ENCODE measurements at places on chromosomes 16 and 17. TPM values are rescaled to one million over a fixed set of nuclear protein-coding genes. Genes with fewer than 3 reads are reported as not detected.

The KIF2B gene
- not detected for total RNA-seq

The CKLF gene
- 54.7 TPM for total RNA-seq

The TBKBP1 gene
- total RNA-seq: 5.5 TPM

The NPIPA5 gene
- 3.9 TPM for total RNA-seq

The TNP2 gene
- total RNA-seq: not detected

The MYH8 gene
- total RNA-seq: 69.6 TPM

The GFAP gene
- total RNA-seq: 0.53 TPM

DNA sequence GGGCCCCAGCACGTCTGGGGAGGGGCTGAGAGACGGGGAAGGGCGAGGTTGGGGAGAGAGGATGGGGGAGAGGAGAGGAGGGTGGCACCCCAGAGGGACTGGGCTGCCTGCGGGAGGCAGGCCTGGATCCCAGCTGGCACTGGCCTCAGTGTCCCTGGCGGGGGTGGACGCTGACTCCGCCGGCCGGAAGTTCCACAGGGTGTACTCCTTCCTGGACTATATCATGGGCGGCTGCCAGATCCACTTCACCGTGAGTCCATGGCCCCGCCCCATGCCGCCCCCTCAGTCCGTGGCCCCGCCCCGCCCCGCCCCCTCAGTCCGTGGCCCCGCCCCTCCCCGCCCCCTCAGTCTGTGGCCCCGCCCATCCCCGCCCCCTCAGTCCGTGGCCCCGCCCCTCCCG lies 11.3 kb downstream of the CPNE7 start:
- no peak for DNase-seq

- no peak for DNase-seq
Measured at GRCh38 chr17:6556121-6557039, at the start of gene PITPNM3. Gene PITPNM3, minus strand, starts transcription at chr17:6556555. Its CDS starts 149 bp downstream, at chr17:6556406.

- no peak for DNase-seq
Measured at GRCh38 chr17:76682296-76682695, 28.5 kb downstream of the MXRA7 start.

- no peak for DNase-seq
Measured at GRCh38 chr16:89325861-89326471, 108.5 kb downstream of the ZNF778 start.

GRCh38 chr16:89912143-89912542 lies 6.5 kb upstream of the MC1R start:
- no peak for DNase-seq

DNA sequence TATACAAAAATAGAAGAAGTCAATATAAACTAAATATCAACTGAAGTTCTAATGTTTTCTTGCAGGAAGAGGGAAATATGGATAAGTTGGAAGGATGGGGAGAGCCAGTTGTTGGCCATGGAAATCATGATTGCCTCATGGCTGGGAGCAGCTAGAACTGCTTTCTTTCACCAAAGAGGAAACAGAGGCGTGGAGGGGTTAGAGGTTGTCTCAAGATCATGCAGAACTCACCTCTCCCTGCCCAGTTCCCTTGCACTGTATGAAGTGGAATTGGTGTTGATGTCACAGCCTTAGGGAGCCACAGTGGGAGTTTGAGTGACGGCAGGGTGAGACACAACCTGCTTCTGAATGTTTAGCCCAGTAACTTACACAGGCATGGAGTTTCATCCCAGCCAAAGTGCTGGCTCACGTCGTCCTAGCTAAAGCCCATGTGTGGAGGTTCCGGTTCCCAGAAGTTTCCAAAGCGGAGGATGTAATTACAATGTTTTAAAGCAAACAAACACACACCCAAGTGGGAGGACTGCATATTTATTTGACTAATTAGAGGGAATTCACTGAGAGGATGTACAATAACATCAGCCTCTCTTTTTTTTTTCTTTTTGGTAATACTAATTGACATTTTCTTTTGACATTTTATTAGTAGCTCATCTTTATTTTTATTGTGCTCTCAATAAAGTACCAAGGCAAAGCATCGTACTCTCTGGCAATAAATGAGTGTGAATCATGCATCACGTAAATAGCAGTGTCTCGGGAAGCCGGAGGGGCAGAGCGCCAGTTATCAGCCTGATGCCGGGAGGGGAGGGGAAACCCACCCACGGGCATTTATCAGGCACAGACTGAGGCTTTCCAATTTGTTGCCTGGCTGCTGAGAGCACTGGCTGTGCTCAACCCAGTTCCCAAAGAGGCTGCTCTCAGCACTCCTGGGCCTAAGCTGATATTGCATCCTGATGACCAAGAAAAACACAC lies 118.7 kb upstream of the CDH5 start:
- no peak for DNase-seq

GRCh38 chr17:40313668-40314583 lies 4.9 kb downstream of the RARA start:
- DNase-seq: no peak

GRCh38 chr17:21089145-21089544 lies 37.6 kb upstream of the DHRS7B start:
- DNase-seq: no peak

DNA sequence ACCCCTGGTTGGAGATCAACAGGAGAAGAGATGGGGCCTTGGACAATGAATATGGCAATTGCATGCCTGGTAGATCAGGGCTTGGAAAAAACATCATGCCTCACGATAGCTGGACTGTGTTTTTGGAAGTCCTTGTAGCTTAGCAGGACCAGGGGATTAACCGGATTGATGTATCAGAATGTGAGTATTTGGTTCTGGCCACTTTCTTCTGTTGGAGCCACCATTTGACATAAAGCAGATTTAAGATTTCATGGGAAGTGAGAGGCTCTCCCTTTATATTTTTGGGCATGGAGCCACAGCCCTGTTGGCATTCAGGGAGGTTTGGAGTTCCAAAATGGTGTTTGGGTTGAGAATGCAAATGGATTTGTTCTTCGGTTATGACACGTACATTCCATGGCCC lies 424.7 kb upstream of the MAF start:
- no peak for DNase-seq

DNA sequence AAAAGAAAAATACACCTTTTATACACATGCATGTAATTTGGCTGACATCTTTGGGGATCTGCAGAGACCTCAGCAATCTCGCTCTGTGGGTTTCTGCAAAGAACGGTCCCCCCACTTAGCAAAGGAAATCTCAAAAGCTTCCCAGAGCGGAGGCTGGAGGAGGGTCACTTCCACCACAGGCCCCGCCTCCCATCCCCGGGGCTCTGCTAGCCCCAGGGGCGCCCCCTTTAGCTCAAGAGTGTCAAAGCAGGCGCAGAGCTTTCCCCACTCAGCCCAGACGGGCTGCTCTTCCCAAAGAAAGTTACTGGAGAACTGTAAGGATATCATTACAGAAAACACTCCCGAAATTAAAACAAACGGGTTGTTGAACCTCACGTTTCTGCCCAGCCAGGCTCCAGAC lies 11.4 kb downstream of the SLC13A5 start:
- no peak for DNase-seq

GRCh38 chr17:50830352-50830751 lies 5.0 kb upstream of the WFIKKN2 start:
- DNase-seq: no peak

DNA sequence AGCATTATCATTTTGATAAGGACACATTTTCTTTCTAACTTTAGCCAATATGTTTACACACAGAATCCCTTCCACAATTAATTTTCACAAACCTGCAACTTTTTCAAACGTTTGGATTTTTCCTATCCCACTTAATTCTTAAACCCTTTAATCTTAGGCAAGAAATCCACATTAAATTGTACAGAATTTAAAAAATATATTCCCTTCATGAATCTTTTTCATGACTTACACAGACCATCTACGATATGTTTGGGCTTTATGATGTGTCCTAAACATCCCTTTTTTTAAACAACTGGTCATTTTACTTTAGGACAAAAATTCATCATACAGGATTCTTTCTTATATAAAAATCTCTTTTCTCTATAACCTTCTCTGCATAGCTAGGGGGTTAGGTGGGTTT lies 241.5 kb upstream of the CNTNAP4 start:
- no peak for DNase-seq

GRCh38 chr17:7650509-7651096 lies at the start of gene ATP1B2:
Gene ATP1B2, plus strand, starts transcription at chr17:7650926. Its CDS starts 593 bp downstream, at chr17:7651519.
- DNase-seq: no peak

DNA sequence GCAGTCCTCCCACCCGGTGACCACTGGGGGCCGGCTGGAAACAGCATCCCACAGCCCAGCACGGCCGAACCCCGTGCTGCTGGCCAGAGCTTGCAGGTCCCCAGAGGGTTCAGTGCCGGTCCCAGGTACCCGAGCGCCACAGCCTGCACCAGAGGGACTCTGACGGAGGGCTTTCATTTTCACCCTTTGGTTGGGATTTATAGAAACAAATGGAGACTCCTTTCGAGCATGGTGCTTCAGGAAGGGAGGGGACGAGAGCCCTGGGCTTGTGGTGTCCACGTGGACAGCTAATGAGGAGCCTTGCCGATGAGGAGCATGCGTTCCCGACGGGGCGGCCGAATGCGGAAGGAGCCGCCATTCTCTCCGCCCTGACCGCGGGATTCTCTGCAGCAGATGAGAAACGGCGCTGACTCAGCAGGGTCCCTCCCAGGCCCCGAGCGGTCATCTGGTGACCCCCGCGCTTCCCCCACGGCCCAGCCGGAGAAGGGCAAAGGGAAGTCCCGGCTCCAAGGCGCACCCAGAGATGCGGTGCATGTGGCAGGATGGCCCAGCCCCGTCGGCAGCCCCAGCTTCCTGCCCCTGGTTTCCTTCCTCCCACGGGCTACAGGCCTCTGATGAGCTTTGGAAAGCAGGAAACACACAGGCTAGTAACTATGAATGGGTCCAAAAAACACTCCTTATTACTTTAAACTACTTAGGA lies 9.8 kb downstream of the SLC38A10 start:
- DNase-seq: no peak

DNA sequence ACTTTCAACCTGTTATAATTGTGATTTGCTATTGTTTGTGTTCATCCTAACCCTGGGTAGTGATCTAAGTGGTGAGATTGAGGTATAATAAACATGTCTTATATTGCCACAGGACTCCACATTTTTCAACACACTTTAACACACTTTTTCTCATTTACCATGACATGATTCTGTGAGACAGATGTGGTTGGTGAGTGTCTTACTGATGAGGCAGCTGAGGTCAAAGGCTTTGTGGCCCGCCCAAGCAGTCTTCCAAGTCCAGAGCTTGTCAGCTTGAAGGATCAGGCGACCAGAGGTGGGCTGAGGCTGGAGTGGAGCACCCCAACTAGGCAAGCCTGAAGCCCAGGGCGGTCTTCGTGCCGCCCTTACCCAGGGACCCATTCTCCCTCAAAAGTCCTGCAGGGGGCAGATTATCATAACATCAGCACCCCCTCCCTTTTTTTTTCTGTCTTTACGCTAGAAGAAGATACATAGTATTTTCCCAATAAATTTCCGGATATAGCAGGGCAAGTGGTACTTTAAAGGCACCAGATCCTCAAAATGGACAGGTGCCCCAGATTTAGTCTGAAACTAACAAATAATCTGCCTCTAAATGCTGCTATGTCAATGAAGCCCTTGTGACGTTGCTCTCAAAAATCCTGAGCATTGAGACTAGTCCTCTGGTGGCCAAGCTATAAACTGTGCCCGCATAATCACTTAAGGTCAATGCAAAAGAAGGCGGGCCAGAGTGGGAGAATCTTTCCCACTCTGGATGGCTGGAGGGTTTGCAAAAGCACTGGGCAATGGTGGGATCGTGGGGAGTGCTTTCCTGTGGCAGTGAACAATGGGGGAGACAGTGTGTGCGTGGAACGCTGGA lies 21.1 kb downstream of the KCTD19 start:
- DNase-seq: no peak

DNA sequence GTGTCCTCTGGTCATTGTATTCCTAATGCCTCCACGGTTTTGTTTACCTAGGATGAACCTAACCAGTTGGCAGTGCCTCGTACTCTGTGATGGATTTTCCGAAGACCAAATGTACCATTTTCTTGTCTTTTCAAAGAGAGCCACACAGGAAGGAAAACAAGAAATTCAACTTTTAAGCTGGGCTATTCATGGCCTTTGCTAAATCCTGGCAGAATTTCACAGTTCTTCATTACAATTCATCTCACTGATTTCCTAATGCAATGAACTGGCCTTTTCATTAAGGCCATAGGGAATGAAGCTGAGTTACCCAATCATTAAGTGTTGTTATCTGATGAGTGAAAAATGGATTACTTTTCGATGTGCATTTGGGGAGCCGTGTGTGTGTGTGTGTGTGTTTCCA lies 7.9 kb upstream of the KCNJ16 start:
- no peak for DNase-seq

DNA sequence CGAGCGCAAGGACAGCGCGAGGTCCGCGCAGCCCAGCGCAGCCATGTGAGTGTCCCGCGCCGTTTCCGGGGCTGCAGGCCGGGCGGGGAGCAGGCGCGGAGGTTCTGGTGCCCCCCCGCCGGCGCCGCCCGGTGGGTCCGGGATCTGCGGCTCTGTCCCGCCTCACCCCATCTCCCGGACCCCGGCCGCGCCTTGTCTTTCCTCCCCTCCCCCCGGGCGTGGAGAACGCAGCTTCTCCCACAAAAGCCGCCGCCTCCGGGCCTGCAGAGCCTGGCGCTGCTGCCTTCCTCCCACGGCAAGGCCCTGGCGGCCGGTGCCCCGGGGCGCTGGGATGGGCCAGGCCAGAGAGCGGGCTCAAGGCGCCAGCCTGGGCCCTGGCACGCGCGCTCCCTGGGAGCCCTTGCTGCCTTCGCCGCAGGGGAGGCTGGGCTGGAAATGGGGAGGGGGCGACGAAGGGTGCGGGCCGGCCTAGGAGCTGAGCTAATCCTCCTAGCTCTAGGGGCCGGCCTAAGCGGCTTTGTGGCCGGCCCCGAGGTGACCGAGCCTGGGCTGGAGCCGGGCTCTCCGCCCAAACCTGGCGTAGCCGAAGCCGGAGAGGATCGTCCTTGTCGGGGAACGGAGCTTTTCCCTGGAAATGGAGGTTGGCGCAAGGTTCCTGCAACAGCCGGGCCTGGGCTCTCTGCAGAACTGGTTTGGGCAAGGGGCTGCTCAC lies 397 bp downstream of the RIPOR1 start:
- DNase-seq: no peak

- DNase-seq: no peak
Measured at GRCh38 chr17:47295037-47295873, 28.5 kb upstream of the EFCAB13 start.

DNA sequence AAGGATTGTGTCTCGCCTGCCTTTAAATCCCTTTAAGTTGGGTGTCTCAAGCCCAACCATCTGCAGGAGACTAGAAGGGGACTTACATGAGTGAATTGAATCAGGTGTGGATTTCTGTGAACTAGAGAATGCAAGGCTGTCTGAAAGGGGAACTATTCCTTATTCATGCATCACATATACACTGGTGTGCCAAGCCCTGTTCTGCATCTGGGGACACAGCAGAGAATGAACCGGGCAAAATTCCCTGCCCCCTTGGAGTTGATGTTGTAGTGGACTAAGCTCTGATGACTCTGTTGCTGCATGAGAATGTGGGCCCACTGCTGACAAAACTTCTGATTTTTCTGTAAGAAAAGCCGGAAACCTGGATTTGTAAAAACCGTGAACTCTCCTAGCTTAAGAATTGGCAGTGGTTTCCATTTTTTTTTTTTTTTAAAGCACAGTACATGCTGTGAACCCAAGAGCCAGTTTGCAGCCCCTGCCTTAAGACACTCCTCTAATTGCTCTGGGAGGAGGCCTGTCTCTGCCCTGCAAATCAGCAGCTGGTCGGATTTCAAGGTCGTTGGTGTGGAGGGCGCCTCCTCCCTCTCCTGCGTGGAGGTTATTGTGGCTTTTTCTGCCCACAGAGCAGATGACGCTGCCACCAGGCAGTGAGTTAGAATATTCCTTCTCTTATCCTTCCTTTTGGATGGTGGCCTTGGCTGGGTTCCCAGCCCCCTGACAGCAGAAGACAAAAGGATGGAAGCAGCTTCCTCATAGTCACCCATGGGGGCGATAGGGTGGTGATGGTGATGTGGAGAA lies 131.0 kb downstream of the PRKCB start:
- no peak for DNase-seq

Data from urinary bladder (tissue), 4 donors.